ENCODE measurements at places on chromosomes 7 and 10. TPM values are rescaled to one million over a fixed set of nuclear protein-coding genes. Genes with fewer than 3 reads are reported as not detected.

Gene CFAP70
- total RNA-seq: 2.9 TPM

Gene WIPF3
- total RNA-seq: 8.6 TPM

Gene SUGCT
- 4.4 TPM for total RNA-seq

DNA sequence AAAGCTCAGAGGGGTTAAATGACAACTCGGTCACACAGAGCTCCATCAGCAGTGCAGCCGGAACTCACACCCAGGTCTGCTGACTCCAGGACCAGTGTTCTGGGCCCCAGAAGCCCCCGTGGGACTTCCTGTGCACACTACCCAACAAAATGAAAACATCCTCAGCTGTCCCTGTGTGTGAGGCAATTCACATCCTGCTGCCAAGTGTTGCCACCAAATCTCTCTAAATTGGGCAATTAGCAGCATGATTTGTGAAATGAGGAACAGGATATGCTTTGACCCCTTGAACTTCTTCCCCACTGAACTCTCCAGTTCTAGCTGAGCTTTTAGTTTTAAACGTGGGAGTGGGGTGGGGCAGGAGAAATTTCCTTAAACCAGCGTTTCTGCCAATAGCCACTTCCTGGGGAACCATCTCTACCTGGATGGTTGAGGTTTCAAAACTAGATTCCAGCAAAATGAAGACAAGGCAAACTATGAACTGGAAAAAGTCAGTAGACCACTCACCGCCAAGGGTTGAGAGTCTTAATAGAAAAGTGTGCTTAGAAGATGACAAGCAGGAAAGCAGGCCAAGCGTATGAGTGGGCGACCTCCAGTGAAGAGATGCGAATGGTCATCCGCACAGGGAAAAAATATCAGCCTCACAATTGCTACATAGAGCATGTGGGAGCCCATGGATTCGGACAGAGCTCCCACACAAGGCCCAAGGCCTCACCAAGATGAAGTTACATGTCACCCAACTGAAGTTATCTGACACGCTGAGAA is 51.9 kb upstream of the CHST15 start:
- no peak overlapping the region for H3K4me3 ChIP-seq
- H3K27me3 ChIP-seq: no peaks in the 10 kb centered on the region
- no peaks in the 10 kb centered on the region for H3K4me1 ChIP-seq
- no peak for DNase-seq
- H3K27ac ChIP-seq: no peak overlapping the region

GRCh38 chr10:132708936-132709335 is 77.0 kb downstream of the NKX6-2 start:
- no peak overlapping the region for H3K4me3 ChIP-seq
- H3K36me3 ChIP-seq: no peaks in the 10 kb centered on the region
- DNase-seq: no peak
- no peaks in the 10 kb centered on the region for H3K27me3 ChIP-seq

- H3K27ac ChIP-seq: no peak overlapping the region
- DNase-seq: no peak
- no peaks in the 10 kb centered on the region for H3K27me3 ChIP-seq
Observed at GRCh38 chr7:108000875-108001763, 1.8 kb downstream of the LAMB1 start.

GRCh38 chr7:45187946-45188411 is 30.4 kb downstream of the RAMP3 start:
- no peak for DNase-seq
- H3K4me1 ChIP-seq: no peaks in the 10 kb centered on the region
- H3K36me3 ChIP-seq: no peaks in the 10 kb centered on the region
- H3K27ac ChIP-seq: no peak overlapping the region
- no peak overlapping the region for H3K4me3 ChIP-seq
- H3K27me3 ChIP-seq: no peaks in the 10 kb centered on the region

GRCh38 chr10:1137499-1138163 is 81.4 kb downstream of the WDR37 start:
- H3K36me3 ChIP-seq: no peaks in the 10 kb centered on the region
- no peaks in the 10 kb centered on the region for H3K4me1 ChIP-seq
- no peak overlapping the region for H3K4me3 ChIP-seq
- no peak for DNase-seq
- no peaks in the 10 kb centered on the region for H3K27me3 ChIP-seq

- no peaks in the 10 kb centered on the region for H3K4me1 ChIP-seq
- H3K27ac ChIP-seq: no peak overlapping the region
- no peaks in the 10 kb centered on the region for H3K36me3 ChIP-seq
- DNase-seq: no peak
Observed at GRCh38 chr10:46079831-46080585, 33.9 kb upstream of the MSMB start.

DNA sequence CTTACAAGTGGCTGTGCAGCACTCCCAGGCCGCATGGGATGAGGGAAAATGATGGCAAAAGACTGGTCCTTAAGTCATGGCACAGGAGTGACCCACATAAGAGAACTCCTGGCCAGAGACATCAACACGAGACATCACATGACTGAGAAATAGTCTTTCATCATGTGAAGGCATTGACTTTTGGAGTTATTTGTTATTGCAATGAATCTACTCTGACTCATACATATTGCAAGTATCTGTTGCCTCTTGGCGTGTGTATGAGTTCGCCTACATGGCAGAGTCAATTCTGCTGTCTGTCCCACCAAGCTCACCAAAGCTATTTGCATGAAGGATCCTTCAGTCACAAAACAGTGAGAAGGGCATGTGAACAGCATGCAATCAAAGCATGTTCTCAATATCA is 59.7 kb upstream of the HABP2 start:
- H3K4me1 ChIP-seq: no peaks in the 10 kb centered on the region
- H3K27ac ChIP-seq: no peak overlapping the region
- peaks cover 30% of the 10 kb centered on the region for H3K27me3 ChIP-seq
- no peaks in the 10 kb centered on the region for H3K36me3 ChIP-seq

GRCh38 chr10:93701866-93702209 is 554 bp downstream of the FRA10AC1 start:
- peak overlapping the region; percentile 71 for H3K27ac ChIP-seq
- peaks cover 3% of the 10 kb centered on the region for H3K4me1 ChIP-seq
- H3K36me3 ChIP-seq: peaks cover 18% of the 10 kb centered on the region

- no peak overlapping the region for H3K27ac ChIP-seq
- no peak overlapping the region for H3K4me3 ChIP-seq
- DNase-seq: no peak
- H3K4me1 ChIP-seq: no peaks in the 10 kb centered on the region
- no peaks in the 10 kb centered on the region for H3K36me3 ChIP-seq
- H3K27me3 ChIP-seq: no peaks in the 10 kb centered on the region
Observed at GRCh38 chr7:82131215-82131614, 312.4 kb downstream of the CACNA2D1 start.

All from HCT116 (cell line).